ENCODE measurements at places on chromosomes 13 and 19.

DNA sequence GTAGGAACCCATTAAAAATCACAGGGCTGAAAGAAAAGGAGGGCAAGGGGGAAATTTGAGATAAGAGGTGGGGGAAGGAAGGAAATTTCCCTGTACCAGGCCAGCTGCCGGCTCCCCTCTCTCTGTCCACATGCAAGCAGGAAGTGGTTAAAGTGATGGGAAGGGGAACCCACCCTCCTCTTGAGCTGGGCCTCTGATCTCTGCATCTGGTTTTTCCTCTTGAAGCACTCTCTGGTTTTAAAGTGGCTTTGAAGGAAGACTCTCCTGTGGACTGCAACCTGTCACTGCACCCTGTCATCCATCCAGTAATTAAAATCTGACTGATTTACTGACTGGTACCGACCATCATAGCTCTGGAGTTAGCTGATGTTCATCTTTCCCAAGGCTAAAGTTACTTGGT lies 239.6 kb downstream of the TSHZ3 start:
- no peak for DNase-seq

- DNase-seq = peak; percentile 64
These were observed 15.3 kb upstream of the MAP1S start for GRCh38 chr19:17703824-17704463.

GRCh38 chr19:2479556-2480194 lies 3.7 kb downstream of the GADD45B start:
- DNase-seq = no peak

DNA sequence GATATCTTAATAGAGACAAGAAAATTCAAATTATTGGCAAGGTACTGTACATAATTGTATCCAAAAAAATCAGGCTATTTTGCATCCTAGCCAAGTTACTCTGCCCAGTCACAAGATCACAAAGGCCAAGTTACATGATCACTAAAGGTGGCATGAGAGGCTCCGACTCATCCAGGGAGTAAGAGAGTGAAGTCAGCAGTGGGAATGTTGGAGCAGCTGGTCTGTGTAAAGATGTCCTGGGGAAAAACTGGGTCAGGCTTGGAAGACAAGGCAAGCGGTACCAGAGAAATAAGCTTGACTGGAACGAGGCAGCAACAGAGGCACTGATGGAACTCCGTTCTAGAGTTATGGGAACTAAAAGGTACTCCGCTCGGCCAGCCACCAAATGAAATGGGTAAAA lies 50.2 kb upstream of the PSG2 start:
- no peak for DNase-seq

- no peak for DNase-seq
These were observed 14.8 kb downstream of the PNPLA6 start for GRCh38 chr19:7550169-7550770.

Measured in inflammatory macrophage treated with lipopolysaccharide for 4 hours (primary cell).